Endothelial cell (in vitro differentiated cells): ENCODE measurements at places on chromosomes 13 and 19.

- peak overlapping the region; percentile 38 for H3K4me3 ChIP-seq
- H3K27me3 ChIP-seq, result peaks cover 11% of the 10 kb centered on the region
- peak overlapping the region; percentile 68 for H3K27ac ChIP-seq
- peaks cover 43% of the 10 kb centered on the region for H3K4me1 ChIP-seq
- peaks cover 19% of the 10 kb centered on the region for H3K36me3 ChIP-seq
These were observed 69.2 kb downstream of the ATP11A start for GRCh38 chr13:112759053-112759452.

GRCh38 chr19:5823579-5824281 lies 15.8 kb downstream of the FUT6 start:
- H3K27ac ChIP-seq, result no peak overlapping the region
- no peak for DNase-seq
- H3K4me3 ChIP-seq, result no peak overlapping the region
- H3K27me3 ChIP-seq, result peaks cover 9% of the 10 kb centered on the region

DNA sequence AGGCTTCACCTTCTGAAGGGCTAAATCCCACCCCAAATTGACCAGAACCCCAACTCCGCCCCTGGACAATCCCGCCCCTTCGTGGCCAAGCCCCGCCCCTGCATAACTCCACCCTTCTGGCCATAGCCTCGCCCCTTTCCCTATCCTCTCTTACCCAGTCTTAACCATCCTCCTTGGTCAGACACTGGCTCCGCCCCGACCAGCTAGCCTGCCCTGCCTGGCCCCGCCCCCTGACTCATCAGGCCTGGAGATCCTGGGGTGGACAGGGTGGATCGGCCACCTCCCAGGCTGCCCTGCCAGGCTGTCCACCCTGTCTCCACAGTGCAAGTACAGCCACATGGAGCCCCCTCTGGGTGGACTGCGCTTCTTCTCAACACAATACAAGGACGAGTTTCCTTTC lies 8.0 kb upstream of the ZNF358 start:
- peaks cover 2% of the 10 kb centered on the region for H3K4me1 ChIP-seq
- no peak overlapping the region for H3K27ac ChIP-seq
- H3K4me3 ChIP-seq, result no peak overlapping the region
- H3K36me3 ChIP-seq, result no peaks in the 10 kb centered on the region

GRCh38 chr19:43564800-43565199 lies 10.5 kb downstream of the XRCC1 start:
- no peak overlapping the region for H3K27ac ChIP-seq
- no peak overlapping the region for H3K4me3 ChIP-seq
- no peak for DNase-seq
- no peaks in the 10 kb centered on the region for H3K4me1 ChIP-seq
- peaks cover 9% of the 10 kb centered on the region for H3K27me3 ChIP-seq

DNA sequence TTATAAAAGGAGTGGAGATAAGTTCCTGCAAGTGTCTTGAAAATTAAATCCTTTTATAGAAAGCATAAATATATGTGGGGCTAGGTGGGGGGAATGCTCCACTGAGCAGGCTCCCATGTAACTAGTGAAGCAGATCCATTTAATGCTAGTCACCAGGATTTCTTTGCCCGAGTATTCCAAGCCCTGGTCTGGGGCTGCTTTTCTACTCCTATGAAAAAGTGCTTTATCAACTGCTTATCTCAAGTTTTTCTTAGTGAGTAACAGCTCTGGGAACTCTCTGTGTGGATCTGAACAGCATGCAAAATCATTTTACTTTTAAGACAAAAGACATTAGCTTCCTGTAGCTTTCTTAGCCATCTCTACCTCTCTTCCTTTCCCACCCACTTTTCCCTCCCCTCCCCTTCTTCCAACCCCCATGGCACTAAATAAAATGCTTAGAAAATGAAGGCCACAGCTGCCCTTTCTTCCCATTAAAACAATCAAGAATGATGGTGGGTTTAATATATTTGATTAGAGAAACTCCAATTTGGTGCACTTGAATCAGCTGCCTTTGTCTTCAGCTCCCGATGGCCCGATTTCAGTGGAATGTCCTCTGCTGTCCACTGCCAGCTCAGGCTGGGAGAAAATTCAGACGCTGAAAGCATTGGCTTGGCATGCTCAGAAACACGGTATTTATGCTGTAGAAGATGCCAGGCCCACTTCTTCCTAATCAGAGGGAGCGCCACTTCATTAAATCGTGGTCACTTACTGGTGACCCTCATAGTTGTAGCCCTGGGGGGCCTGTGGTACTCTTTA lies 475.1 kb downstream of the FOXO1 start:
- peaks cover 39% of the 10 kb centered on the region for H3K4me1 ChIP-seq
- H3K36me3 ChIP-seq, result peaks cover 3% of the 10 kb centered on the region
- no peak for DNase-seq
- H3K27me3 ChIP-seq, result peaks cover 5% of the 10 kb centered on the region
- no peak overlapping the region for H3K4me3 ChIP-seq

- peaks cover 13% of the 10 kb centered on the region for H3K36me3 ChIP-seq
- H3K27me3 ChIP-seq, result peaks cover 7% of the 10 kb centered on the region
- DNase-seq, result no peak
- no peaks in the 10 kb centered on the region for H3K4me1 ChIP-seq
- H3K4me3 ChIP-seq, result no peak overlapping the region
These were observed 1.1 kb upstream of the APOE start for GRCh38 chr19:44904426-44904994.

DNA sequence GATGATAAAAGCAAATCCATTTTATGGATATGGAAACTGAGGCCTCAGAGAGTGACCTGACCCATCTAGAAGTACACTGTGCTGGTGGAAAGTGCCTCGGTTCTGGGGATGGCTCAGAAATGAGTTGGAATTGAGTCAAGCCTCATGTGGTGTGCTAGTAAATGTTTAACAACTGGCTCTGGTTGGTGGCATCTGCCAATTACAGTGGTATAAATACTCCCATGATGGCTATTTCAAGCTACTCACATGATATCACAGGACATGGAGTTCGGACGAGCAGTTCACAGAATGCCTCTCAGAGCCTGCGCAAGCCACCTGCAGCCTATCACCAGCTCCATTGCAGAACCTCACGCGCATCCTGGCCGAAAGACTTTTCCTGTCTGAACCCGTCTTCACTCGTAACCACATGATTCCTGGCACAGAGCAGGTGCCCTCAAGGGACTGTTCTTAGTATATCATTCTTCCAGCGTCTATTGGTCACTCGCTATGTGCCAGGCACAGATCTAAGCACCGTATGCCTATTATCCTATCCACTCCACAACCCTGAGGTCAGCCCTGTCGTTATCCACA lies 9.1 kb downstream of the TMEM150B start:
- DNase-seq, result no peak
- H3K27me3 ChIP-seq, result peaks cover 11% of the 10 kb centered on the region
- H3K36me3 ChIP-seq, result no peaks in the 10 kb centered on the region
- no peak overlapping the region for H3K27ac ChIP-seq

GRCh38 chr19:42412661-42413076 lies 14.5 kb downstream of the LIPE start:
- peaks cover 11% of the 10 kb centered on the region for H3K4me1 ChIP-seq
- H3K36me3 ChIP-seq, result peaks cover 20% of the 10 kb centered on the region
- peaks cover 15% of the 10 kb centered on the region for H3K27me3 ChIP-seq
- DNase-seq, result no peak
- no peak overlapping the region for H3K4me3 ChIP-seq

DNA sequence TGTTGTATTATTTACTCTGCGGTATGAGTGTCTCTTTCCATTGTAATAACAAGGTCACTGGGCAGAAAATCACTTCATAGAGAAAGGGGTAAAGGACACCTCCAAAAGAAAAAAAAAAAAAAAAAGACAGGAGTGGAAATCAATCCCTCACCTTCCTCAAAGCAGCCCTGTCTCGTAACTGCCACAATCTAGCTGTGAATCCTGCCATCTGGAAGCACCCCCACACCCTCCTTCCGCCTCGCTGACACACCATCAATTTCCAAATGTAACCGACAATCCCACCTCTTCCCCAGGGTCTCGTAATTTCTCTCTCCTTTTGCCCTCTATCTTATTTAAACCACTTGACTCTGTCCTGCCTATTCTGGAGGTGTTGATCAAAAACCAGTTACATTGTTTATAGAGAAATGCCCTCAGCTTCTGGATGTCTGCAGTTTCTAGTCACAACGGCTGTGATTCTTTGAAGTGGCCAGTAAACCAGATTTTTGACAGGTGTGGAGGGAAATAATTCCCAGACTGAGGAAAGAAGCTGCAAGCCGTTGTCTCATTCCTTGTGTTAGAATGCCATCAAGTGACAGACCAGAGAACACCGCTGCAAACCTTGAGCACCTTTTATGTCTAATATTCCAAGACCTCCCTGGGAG lies 9.1 kb upstream of the POP4 start:
- no peak overlapping the region for H3K4me3 ChIP-seq
- H3K27ac ChIP-seq, result no peak overlapping the region
- DNase-seq, result peak; percentile 33
- no peaks in the 10 kb centered on the region for H3K27me3 ChIP-seq

DNA sequence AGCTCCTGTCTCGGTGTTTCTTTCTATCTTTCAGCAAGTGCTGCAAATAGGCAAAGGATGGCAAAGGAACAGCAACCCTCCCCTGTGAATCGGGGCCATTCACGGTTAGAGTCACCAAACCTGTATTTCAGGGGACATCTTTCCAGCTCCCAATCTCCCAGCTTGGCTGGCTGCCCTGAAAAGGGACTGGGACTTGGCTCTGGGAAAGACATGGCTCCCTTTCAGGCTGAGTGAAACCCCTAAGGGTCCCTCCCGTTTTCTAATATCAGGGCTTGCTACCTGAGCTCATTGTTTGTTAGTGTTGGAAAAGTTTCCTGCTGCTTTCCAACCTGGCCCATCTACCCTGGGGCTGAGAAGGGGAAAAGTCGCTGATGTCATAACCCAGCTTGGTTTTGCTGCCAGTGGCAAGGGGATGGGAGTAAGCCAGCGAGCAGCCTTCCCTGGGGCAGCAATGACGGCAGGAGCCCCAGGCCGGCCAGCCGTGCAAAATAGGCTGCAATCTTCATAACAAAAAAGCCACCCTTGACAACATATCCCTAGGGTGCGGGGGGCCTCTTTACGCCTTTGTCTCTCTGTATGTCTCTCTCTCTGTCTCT lies 29.9 kb downstream of the SERP2 start:
- peaks cover 25% of the 10 kb centered on the region for H3K4me1 ChIP-seq
- H3K27ac ChIP-seq, result peak overlapping the region; percentile 28
- no peaks in the 10 kb centered on the region for H3K36me3 ChIP-seq
- peaks cover 4% of the 10 kb centered on the region for H3K27me3 ChIP-seq
- H3K4me3 ChIP-seq, result peak overlapping the region; percentile 1
- peak; percentile 7 for DNase-seq

DNA sequence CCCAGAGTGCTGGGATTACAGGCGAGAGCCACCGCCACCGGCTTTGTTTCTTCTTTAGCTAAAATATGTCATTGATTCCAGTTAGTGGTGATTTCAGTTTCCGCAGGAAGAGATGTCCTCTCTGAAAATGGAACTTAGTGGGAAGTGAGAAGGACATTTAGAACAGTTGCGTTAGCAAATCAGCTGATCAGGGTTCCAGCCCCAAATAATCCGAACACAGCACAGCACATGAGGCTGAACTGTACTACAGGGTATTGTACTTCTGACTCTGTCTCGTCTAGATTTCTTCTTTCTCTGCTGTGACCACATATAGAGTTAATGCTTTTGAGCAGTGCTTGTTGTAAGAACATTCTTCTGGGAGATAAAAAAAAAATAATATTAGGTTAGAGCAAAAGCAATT lies 314.4 kb downstream of the MYO16 start:
- H3K4me1 ChIP-seq, result no peaks in the 10 kb centered on the region
- H3K27me3 ChIP-seq, result peaks cover 2% of the 10 kb centered on the region
- no peak for DNase-seq
- no peak overlapping the region for H3K4me3 ChIP-seq
- H3K36me3 ChIP-seq, result no peaks in the 10 kb centered on the region

DNA sequence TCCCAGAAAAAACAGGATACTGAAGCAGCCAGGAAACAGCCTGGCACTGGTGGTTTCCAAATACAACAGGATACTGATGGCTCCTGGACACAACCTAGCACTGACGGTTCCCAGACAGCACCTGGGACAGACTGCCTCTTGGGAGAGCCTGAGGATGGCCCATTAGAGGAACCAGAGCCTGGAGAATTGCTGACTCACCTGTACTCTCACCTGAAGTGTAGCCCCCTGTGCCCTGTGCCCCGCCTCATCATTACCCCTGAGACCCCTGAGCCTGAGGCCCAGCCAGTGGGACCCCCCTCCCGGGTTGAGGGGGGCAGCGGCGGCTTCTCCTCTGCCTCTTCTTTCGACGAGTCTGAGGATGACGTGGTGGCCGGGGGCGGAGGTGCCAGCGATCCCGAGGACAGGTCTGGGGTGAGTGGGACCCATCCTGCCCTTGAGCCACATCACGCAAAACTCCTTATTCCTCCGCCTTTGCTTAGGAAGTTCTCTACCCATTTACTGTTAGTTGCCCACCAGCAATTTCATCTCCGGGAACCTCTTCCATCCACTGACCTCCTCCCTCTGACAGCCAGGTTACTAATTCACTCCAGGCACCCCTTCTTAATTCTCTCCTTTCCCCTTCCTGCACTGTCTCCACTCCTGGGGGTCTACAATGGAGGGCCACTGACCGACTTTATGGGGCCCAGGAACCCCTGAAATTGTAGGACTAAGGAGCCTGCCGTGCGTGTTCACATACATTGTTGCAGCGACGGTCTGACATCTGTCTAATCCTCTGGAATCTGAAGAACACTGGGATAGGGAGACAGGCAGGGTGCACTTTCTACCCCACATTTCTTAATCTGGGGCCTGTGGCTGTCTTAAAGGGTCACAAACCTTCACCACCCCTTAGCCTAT lies 1.2 kb downstream of the ITPKC start:
- peak overlapping the region; percentile 87 for H3K4me3 ChIP-seq
- DNase-seq, result no peak
- H3K27me3 ChIP-seq, result peaks cover 13% of the 10 kb centered on the region
- H3K36me3 ChIP-seq, result peaks cover 16% of the 10 kb centered on the region
- peak overlapping the region; percentile 72 for H3K27ac ChIP-seq

GRCh38 chr13:22073718-22074117 lies 402.8 kb downstream of the FGF9 start:
- peaks cover 2% of the 10 kb centered on the region for H3K27me3 ChIP-seq
- no peak overlapping the region for H3K4me3 ChIP-seq
- DNase-seq, result no peak
- H3K36me3 ChIP-seq, result no peaks in the 10 kb centered on the region
- H3K27ac ChIP-seq, result no peak overlapping the region

- DNase-seq, result no peak
- no peaks in the 10 kb centered on the region for H3K4me1 ChIP-seq
- H3K27me3 ChIP-seq, result no peaks in the 10 kb centered on the region
- H3K36me3 ChIP-seq, result no peaks in the 10 kb centered on the region
- no peak overlapping the region for H3K4me3 ChIP-seq
- no peak overlapping the region for H3K27ac ChIP-seq
These were observed 143.2 kb downstream of the POU4F1 start for GRCh38 chr13:78460176-78460575.

DNA sequence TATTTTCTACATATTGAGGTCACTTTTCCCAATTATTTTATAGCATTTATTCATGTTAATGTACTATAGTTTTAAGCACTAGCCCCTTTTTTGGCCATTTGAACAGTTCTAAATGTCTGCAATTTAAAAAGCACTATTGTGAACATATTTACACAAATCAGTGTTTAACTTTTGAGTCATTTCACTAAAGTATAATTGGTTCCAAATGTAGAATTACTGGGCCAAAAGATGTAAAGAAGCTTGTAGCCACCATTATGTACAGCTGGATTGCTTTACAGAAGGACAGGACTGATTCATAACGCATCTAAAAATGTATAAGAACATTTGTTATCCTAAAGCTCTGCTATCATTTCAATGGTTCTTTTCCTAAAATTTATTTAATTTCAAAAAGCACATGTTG lies 16.6 kb upstream of the ATP12A start:
- no peaks in the 10 kb centered on the region for H3K36me3 ChIP-seq
- no peaks in the 10 kb centered on the region for H3K4me1 ChIP-seq
- H3K27me3 ChIP-seq, result peaks cover 1% of the 10 kb centered on the region
- DNase-seq, result no peak
- H3K27ac ChIP-seq, result no peak overlapping the region
- H3K4me3 ChIP-seq, result no peak overlapping the region

GRCh38 chr19:1618157-1619093 lies 13.2 kb upstream of the UQCR11 start:
- peaks cover 35% of the 10 kb centered on the region for H3K36me3 ChIP-seq
- peak overlapping the region; percentile 48 for H3K27ac ChIP-seq
- H3K4me3 ChIP-seq, result no peak overlapping the region
